ENCODE measurements at places on chromosomes 7 and 10.

DNA sequence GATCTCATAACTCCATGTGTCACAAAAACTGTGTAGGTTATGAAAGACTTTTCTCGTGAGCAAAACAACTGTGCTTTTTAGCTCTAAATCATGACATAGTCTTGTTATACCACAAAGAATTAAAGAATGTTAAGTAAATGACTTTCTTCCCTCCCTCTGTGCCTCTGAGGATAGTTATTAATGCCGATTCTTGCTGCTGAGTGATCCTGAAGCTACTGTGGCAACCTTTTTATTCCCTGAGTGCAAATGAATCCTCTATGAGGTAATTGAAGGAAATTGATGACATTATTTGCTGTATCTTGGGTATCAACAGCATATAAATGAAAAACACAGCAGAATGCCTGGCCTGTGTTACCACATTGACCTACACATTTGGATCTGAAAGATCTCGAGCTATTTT, 142.2 kb upstream of the HDAC9 start:
- no peak for DNase-seq

GRCh38 chr10:97393034-97393573, 8.0 kb downstream of the RRP12 start:
- no peak for DNase-seq

- DNase-seq, result no peak
Measured at GRCh38 chr10:58335306-58336005, 650 bp downstream of the UBE2D1 start.

- no peak for DNase-seq
Measured at GRCh38 chr7:100369105-100369504, 4.2 kb upstream of the PILRA start.

DNA sequence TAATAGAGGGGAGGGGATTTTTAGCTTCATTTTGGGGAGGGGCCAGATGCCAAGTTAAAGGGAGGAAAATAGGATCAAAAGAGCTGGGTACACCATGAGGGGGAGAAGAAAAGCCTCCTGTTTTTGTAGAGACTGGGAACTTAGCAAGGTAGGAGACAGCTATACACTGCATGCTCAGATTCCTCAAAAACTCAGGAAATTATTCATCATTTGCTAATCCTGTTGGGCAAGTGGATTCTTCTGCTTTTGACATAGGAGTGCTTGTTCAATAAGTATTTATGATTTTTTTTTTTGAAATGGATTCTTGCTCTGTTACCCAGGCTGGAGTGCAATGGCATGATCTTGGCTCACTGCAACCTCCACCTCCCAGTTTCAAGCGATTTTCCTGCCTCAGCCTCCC, 73.4 kb downstream of the LYZL2 start:
- no peak for DNase-seq

DNA sequence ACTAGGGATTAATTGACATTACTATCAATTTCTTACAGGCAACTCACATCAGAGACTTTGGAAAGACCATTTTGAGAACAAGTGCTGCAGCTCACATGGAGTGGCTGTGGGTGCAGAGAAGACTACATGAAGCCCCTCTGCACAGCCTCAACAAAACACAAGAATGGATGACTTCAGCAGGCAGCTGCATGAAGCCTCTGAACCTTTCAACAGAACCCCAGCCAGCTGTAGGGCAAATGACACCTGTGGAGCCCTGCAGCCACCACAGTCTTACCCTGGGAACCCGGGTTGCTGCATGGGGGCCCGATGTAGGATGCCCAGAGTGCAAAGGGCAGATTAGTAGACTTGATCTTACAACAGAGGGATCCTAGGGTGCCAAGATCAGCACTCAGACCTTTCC, 62.0 kb upstream of the CAMK2B start:
- no peak for DNase-seq

DNA sequence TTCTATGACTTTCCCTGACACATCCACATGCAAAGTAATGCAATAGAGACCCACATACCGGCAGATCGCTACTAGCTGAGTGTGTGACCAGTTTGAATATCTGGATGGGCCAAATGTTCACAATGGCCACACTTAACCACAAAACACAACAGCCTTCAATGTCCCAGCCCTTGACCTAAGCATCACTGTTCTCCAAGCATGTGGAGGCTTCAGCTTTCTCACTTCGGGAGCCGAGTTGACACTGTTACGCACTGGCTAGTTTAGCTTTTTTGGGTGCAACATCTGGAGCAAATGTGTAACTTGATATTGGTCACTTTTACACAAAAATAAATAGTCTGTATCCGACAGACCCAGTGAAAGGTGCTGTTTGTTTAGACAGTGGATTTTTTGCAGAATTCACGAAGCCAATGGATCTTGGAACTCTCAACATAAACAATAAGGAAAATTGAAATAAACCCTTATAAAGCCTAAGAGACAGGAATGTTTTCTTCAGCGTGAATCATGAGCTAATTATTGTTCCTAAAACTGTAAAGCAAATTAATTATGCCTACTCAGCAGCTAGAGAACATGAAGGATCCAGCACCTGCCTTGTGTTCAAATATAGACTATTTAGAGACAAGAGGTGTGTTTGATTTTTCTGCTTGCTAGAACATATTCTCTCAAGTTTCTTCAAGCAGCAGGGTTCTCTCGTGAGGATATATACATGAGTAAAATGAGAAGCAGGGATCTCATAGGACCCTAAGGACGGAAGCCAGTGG, 117.6 kb upstream of the JCAD start:
- no peak for DNase-seq

- DNase-seq, result no peak
Measured at GRCh38 chr10:6274040-6274439, 71.3 kb downstream of the PFKFB3 start.

DNA sequence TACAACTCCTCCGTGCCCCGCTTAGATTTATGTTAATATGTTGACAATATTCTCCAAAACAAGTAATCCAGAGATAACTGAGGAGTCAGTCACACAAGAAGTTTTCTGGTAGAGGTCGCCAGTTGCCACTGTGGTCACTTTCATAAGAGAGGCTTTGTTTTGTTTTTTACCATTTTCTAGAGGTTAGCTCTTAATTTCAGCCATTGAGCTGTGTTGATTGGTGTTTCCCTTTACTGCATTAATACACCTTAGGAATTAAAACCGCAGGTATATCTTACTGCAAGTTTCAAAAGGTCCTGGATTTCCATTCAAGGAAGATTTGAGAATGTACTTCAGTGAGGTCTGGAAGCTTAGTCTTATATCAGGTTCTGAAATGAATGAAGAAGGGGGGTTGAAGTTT, 3.5 kb downstream of the BMI1 start:
- no peak for DNase-seq

- DNase-seq, result no peak
Measured at GRCh38 chr10:119061352-119061751, 19.3 kb downstream of the EIF3A start.

DNA sequence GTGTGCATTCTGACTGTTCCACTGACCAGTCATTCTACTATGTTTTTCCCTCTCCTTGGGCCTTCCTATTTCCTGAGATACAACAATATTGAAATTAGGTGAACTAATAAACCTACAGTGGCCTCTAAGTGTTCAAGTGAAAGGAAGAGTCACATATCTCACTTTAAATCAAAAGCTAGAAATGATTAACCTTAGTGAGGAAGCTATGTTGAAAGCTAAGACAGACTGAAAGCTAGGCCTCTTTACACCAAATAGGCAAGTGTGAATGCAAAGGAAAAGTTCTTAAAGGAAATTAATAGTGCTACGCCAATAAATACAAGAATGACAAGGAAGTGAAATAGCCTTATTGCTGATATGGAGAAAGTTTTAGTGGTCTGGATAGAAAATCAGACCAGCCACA, 5.7 kb upstream of the DYNC1I1 start:
- no peak for DNase-seq

DNA sequence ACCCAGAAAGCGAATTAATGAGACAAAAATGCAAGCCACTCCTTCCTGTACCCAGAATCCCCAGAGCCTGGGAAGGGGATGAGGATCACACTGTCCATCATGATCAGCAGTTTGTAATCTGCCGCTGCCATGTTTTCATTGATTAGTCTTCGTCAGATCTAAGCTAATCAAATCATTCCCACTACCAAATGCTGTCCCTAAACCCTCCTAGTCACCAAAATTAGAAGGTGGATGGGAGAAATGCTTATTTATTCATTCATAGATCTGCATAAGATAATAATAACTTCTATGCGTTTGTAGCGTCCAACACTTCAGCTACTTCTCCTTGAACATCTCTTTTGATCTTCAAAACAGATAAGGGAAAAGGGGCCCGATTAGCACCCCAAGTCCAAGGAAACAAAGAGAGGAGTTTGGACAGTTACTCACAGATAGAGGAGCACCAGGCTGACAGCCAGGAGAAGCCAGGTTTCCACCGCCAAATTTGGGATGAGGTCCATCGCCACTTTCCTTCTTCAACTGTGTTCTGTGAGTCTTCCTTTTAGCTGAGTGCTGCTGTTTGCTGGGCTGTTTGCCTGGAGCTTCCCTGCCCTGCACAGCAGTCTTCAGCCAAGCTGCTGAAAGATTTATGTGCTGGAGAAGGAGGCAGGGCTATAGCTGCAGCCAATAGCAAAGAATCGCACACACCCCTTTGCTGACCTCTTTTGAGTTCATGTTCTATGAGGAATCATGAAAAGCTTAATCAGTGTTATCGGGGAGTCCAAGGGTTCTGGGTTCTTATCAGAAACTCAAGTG, at the start of gene CYP3A5:
Gene CYP3A5 (minus strand): TSS at position 597 of the 792 bp plus-strand sequence. CDS start 100 bp downstream, at position 497.
- DNase-seq, result no peak

DNA sequence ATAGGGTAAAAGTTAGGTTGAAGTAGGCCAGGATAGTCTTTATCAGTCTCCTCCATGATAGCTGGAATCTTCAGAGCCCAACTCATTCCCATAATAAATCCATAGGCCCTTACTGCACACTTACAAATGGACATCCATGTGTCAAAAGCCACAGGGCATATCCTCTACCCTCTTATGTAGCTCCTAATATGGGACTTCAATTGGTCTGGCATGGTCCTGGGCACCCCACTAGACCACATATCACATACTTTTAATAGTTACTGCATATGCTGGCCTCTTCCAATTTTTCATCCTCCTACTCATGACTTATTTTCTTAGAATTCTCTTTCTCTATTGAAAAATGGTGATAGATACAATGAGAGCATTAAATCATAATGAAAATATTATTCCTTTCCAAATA, 169.3 kb downstream of the MAGI2 start:
- no peak for DNase-seq

DNA sequence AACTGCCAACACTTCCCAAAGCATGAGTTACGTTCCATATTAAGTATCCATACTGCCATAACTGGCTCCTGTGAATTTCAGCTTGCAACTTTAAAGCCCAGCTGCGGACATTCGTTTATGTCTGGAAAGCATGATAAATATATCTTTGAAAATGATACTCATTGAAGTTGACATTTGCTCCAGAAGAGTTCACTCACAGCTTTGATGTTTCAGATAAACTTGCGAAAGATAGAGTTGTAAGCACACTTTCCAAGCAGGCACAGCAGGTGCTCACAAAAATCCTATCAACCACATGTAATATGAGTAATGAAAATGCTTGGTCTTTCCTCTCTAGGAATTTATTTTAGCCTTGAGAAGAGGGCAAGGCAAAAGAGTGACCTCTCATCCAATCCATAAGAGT, 4.5 kb downstream of the CHCHD3 start:
- no peak for DNase-seq

- DNase-seq, result no peak
Measured at GRCh38 chr10:119478111-119478802, 64.3 kb downstream of the RGS10 start.

- no peak for DNase-seq
Measured at GRCh38 chr7:133025056-133025455, 56.8 kb downstream of the CHCHD3 start.

GRCh38 chr7:43905956-43906330, 453 bp downstream of the URGCP start:
- no peak for DNase-seq

DNA sequence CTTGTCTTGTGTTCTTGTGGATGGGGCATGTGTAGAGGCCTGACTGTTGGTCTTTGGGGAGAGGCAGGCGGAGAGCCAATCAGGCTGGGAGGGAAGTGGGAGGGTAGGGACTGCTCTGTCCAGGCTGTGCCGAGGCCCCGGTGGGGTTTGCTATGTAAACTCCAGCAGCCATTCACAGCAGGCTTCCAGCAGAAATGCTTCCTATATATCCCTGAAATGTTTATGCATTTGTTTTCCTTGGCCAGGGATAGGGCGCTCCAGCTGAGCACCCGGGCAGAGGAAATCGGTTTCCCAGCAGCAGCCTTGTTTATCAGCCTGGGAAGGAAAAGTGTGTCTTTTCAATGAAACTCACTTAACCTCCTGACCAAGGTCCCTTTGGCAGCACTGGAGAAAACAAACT, 18.3 kb upstream of the AQP1 start:
- DNase-seq, result no peak

DNA sequence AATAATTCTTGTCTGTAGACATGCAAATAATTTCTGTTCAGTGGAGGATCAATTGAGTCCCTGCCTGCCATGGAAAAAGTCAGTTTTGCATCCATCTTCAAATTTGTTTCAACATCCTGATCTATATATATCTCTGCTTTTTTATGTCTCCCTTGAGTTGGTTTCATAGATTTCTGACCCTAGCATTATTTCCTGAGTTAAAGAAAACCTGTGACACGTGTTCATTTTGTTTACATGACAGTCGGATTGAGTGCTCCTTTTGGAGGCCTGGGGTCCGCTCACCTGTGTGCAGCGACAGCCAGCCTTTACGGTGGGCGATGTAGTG, 674 bp downstream of the MRPS24 start:
- no peak for DNase-seq

DNA sequence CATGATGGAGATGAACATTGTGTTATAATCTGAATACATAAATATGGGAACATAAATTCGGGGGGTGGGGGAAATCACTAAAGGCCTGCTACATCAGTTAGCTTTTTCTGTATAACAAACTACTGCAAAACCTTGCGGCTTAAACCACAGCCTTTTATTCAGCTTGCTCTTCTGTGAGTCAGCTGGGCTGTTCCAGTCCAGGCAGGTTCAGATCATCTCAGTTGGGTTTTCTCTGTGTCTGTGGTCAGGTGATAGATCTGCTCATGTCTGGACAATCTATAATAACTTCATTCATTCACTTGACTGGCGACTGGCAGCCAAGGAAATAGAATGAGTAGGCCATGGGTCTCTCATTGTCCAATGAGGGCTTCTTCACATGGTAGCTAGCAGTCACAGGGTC, 23.5 kb downstream of the HTR7 start:
- DNase-seq, result no peak

- no peak for DNase-seq
Measured at GRCh38 chr10:15775513-15775912, 55.8 kb upstream of the ITGA8 start.

DNA sequence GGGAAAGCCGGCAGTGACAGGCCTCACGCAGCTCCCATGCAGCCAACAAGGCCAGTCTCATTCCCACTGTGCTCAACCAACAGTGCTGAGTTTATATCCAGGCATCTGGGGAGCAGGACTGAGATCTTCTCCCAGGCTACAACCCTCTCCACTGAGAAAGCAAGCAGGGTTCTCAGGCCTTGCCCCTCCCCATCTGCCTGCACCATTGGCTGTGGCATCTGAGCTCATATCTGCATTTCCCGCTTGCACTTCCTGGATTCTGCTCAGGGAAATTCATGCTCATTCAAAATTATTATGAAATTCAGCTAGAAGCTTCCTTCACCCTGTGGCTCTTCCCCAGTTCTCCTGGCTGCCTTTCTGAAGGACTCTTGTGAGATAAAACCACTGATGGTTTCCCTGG, 1029.0 kb downstream of the GRM8 start:
- no peak for DNase-seq

All from stimulated activated CD8-positive, alpha-beta memory T cell treated with anti-CD3 and anti-CD28 coated beads, Interleukin-7, amount 100 ng/mL, for 48 hours (primary cell).